Lower leg skin (tissue), 4 donors: ENCODE measurements at places on chromosomes 7 and 10.

DNA sequence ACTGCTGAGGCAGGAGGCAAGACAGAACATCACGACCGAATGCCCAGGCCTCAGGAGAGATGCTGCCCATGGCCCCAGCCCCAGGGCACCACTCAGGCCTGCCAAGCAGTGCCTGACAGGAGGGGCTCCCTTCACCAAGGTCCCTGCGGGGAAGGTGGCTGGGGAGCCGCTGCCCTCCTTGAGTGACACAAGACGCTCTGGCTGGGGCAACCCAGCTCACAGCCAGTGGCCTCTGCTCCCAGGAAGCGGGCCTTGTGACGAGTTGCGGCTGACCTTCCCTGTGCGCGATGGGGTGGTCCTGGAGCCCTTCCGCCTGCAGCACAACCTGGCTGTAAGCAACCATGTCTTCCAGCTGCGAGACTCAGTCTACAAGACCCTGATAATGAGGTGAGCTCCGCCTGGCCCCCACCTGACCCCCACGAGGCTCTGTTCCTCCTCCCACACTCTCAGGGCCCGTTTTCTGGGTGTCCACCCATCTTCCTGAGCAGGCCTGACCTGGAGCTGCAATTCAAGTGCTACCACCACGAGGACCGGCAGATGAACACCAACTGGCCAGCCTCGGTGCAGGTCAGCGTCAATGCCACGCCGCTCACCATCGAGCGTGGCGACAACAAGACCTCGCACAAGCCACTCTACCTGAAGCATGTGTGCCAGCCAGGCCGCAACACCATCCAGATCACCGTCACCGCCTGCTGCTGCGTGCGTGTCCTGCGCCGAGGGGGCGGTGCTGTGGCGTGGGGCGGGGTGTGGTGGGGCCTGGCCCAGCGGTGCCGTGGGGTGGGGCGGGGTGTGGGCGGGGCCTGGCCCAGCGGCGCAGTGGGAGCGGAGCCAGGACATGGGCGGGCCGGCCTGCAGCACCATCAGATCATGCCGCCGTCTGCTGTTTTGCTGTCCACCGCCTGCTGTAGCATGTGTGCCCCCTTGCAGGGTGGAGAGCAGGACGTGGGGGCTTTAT lies 12.8 kb downstream of the ZMIZ2 start:
- DNase-seq: no peak

DNA sequence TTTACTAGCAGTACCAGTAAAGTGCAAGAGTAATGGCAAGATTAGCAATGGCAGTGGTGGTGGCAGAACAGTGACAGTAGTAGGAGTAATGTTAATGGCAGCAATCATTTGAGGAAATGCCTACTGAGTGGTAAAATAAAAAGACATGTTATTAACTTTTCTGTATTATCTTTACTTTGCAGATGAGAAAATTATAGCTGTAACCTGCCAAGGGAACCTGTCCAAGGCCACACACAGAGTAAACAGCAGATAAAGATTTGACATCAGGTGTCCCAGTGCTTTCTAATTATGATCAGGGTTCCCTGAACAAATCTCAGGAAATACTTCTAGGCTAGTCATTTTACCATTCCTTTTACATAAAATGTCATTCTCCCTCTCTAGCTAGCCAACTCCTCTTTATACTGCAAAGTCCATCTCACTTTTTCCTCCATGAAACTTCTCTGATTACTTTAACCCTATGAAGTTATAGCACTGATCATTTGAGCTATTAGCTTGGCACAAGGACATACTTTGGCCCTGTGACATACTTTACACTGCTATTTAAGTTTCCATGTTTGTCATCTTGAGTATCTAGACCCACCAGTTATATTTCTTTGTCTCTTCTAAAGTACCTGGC lies 219.1 kb downstream of the TAX1BP1 start:
- no peak for DNase-seq

DNA sequence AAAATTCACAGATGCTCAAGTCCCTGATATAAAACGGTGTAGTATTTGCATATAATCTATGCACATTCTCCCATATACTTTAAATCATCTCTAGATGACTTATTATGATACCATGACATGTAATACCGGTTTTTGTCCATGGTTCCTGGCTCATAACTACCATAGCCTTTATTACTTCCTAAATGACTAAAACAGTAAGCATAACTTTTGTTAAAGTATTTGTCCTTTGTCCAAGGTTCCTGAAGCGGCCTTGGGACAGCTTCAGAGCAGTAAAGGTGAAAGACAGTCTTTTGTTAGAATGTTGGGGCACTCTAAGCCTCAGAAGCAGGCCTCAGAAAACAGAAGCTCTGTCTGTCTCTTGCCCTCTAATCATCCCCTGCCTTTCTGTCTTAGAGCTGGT lies 4.0 kb downstream of the CRCP start:
- DNase-seq: no peak

- no peak for DNase-seq
Observed at GRCh38 chr7:118259115-118259514, 34.6 kb downstream of the ANKRD7 start.

DNA sequence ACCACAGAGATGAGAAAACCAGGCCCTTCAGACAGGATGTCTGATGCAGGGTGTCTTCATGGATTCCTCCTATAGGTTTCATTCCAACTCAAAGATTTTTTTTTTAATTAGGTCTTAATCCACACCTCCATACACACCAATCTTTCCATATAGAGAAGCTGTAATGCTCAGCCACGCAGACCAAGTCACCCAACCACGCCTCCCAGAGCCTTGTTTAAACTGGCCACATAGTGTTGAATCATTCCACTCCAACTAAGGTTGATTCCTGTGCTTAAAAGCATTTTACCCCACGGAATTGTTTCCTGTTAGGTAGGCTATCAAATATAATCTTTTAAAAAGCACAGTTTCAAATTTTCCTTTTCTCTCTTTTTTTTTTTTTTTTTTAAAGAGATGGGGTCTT lies 153.6 kb downstream of the TYW1B start:
- DNase-seq: no peak

GRCh38 chr7:75968561-75969001 lies 25.8 kb downstream of the TMEM120A start:
- no peak for DNase-seq
